ENCODE measurements at places on chromosomes 1 and 21.

- DNase-seq = no peak
Measured at GRCh38 chr1:33182401-33182841, 578 bp upstream of the TRIM62 start.

GRCh38 chr1:21689661-21690372, 20.7 kb upstream of the RAP1GAP start:
- no peak for DNase-seq

DNA sequence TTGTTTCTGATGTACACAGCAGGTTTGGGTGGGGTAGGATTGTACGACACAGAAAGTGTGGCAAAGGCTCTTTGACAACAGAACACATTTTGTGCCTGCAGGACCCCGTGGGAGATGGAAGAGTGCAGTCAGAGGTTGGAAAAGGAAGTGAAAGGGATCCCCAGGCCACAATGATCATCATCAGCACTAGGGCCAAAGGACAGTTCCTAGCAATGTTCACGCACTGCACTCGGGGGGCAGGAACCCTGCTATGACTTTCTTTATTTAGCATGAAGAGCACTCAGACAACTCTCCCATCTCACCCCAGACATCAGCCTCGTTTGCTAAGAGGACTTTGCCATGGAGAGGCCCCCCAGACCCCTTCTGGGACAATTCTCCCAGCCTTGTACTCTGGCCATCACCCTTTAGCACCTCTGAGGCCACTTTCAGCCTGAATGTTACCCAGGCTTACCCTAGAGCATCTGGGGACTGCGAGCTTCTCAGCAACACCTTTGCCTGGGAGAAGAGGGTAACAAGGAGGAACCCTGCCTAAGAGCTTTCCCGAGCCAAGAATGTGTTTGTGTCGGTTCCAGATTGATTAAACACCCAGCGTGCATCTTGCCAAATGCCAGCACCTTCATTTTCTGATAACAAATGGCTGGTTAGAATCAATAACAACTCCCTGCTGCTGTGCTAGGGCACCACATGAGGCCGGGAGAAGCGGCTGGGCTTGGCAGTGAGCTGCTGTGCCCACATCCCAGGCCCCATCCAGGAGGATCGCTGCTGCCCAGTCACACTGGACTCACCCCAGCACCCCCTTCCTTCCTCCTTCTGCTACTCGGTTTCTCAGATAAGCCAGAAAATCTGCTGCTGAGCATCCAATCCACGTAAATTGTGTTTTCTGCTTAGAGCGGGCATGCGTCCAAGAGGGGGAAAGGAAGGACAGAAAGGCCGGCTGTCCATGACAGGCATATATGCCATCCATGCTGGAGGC, 633.1 kb downstream of the AJAP1 start:
- DNase-seq = no peak

GRCh38 chr1:17892851-17893250, 137.7 kb downstream of the ACTL8 start:
- DNase-seq = no peak

DNA sequence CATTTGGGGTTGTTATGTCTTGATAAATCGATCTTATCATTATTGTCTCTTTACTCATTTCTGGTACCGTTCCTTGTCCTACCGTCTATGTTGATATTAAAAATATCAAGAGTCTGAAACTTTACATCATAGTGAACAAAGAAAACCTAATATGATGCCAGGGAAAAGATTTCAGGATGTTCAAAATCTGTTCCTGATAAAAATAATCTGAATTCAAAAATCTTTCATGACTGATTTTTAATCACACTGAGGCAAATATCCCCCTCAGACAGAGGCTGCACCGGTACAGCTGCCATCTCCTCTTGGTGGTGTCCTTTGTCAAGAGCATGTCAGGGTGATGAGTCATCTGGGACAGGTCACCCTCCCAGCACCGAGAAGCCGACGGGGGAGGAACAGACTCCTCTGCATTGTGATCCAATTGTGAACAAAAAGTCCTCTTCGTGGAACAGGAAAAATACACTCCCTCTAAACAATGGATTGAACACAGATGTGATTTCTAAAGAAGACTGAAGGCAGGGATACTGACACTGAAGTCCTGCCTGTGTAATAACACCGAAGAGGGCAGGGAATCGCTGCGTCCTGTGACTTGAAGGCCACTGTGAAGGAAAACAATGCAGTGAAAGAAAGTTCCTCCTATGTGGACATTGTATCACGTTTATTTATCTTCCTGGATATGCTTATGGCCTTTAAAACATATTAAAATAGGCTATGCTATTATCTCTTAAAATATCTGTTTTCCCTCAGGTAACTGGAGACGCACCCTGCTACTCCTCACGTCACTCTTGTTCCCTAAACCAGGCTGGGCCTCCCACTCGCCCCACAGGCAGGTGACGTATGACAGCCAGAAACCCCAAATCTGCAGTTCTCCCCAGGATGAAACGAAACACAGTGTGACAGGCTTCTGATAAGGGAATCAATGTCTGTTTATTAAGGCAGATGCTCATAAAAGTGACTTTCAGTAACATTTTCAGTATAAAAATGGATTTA, 4.3 kb upstream of the SPATC1L start:
- DNase-seq = peak; percentile 49

- DNase-seq = peak; percentile 21
Measured at GRCh38 chr1:198220428-198220827, 63.6 kb downstream of the NEK7 start.

Data from A549 (cell line).